ENCODE measurements at places on chromosomes 5 and 9. TPM values are rescaled to one million over a fixed set of nuclear protein-coding genes. Genes with fewer than 3 reads are reported as not detected.

Gene ZFP37
- 0.37 TPM for total RNA-seq

Gene CDKN2A
- total RNA-seq = not detected

- no peak for DNase-seq
These were observed 365.2 kb downstream of the BRINP1 start for GRCh38 chr9:119003882-119004617.

Gene GDNF
- total RNA-seq = 0.32 TPM

GRCh38 chr5:40401284-40402006 is 278.3 kb upstream of the PTGER4 start:
- DNase-seq = no peak

GRCh38 chr9:129520082-129520481 is 100.8 kb downstream of the C9orf50 start:
- no peak for DNase-seq

DNA sequence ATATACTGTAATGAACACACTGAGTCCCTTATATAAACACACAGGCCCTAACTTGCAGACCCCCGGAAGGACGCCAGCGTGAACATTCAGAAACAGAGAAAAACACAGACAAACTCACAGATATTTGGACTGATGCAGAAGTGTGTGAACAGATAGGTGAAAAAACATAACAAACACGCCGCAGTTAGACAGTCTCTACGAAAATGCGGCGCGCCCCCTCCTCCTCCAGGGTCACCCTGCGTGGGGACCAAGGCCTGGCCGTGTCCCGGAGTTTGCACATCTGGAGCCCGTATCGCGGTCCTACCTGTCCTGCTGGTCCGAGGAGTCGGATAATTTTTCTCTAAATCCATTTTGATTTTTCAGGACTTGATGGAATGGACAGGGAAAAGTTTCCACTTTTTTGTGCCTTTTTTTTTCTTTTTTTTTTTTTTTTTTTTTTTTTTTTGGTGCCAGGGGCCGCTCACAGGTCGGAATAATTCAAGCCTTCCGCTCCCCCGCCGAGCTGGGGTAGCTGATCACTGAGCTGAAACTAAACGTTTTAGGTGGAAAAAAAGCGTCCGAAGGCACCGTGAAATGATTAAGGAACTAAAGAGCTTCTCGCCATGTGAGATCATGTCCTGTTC is at the start of gene PAX5:
TSS of gene PAX5 (minus strand) at position 587 of the 623 bp plus-strand sequence. CDS start at position 350, 237 bp downstream.
- no peak for DNase-seq

GRCh38 chr5:93512799-93513198 is 68.2 kb downstream of the NR2F1-AS1 start:
- no peak for DNase-seq

- no peak for DNase-seq
These were observed 1.6 kb downstream of the QRFP start for GRCh38 chr9:130895038-130895437.

Gene LCN9
- total RNA-seq = not detected

DNA sequence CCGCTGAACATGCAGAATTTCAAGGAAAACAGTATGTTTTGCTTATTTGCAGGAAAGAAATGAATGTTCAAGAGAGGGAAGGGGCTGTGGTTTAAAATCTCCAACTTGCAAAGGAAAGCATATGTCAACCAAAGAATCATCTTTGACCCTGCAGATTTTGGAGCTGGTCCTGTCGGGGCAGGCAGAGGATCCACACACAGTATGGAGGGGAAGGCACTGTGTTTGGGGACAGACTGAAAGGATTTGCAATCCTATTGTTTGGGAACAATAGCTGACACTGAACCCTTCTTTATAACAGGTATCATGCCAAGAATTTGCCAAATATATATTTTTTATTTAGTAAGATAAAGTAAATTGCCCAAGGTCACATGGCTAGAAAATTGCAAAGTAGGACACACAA is 121.4 kb upstream of the ZNF618 start:
- DNase-seq = no peak

Gene SPATA31D4
- total RNA-seq = not detected

DNA sequence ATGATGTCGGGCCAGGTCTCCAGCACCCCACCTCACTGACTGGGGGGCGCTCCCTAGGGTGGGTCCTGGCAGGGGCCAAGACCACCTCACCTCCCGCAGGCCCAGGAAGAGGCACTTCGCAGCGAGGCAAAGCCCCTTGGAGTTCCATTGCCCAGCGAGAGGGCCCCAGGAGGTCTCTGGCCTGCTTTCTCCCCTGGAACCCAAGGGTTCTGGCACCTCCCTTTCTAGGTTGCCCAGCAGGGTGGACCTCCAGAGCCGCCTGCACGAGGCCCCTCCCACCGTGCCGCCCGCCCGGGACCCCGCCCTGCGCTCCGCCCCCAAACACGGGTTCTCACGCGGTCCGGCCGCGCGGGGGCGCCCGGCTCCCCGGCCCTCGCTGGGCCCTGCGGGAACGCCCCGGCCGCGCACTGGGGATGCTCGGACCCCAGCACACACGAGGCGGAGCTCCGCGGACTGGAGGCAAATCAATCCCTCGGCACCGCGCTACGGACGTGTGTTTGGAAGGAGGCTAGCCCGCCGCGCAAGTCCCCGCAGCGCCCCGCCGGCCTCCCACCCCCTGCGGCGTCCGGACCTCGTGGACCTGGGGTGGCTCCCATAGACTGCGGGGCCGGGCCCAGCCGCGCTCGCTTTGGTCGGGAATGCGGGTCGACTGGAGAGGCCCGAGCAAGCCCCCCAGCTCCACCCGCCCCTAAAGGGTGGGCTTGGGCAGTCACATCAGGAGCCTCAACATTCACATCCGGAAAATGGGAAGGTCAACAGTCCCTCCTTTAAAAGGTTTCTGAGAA is 99.5 kb upstream of the LMX1B start:
- DNase-seq = no peak

- DNase-seq = no peak
These were observed 1171.6 kb upstream of the CDH18 start for GRCh38 chr5:21159510-21160059.

- DNase-seq = no peak
These were observed 19.6 kb downstream of the UGCG start for GRCh38 chr9:111916234-111916645.

Gene ANKRA2
- 8.8 TPM for total RNA-seq

- DNase-seq = no peak
These were observed 480.4 kb downstream of the CETN3 start for GRCh38 chr5:89929173-89929572.

DNA sequence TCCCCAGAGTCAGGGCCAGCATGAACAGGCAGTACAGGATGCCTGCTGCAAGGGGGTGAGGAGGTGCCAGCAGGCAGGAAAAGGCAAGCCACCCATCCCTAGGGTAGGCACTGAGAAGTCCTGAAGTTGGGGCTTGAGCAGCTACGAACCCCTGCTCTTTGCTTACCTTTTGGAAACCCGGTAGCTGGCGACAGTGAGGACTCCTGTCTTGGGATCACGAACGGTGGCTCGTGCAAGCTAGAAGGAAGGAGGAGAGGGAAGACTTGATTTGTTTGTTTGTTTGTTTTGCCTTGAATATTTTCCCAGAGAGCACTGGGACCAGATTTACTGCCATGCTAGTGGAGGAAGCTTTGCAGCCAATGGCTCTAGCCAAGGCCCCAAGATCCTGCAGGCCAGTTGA is 23.7 kb downstream of the P4HA2 start:
- DNase-seq = peak; percentile 31

All from right lobe of liver (tissue), 6 donors.